ENCODE measurements at places on chromosomes 6 and 20. TPM values are rescaled to one million over a fixed set of nuclear protein-coding genes. Genes with fewer than 3 reads are reported as not detected.

Gene HAO1
- total RNA-seq: 0.72 TPM

- no peaks in the 10 kb centered on the region for H3K36me3 ChIP-seq
- H3K27me3 ChIP-seq: no peaks in the 10 kb centered on the region
- H3K4me3 ChIP-seq: no peak overlapping the region
Measured at GRCh38 chr6:117605169-117605826, 3.0 kb upstream of the GOPC start.

DNA sequence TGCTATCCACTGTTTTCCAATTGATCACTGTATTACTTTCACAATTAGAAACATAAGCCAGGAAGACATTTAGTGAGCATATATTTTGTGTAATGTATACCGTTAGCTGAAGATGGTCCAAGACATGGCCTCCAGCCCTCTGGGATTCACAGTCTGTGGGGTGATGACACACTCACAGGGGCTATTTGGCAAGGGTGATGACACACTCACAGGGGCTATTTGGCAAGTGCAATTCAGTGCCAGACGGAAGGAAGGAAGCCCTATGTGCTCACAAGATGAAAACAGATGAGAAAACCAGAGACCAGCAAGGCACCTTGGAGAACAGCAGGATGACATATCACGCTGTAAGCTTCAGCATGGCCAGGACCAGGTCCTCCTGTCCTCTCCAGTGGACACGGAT is 183.7 kb downstream of the MBOAT1 start:
- no peak overlapping the region for H3K4me3 ChIP-seq
- H3K4me1 ChIP-seq: no peaks in the 10 kb centered on the region

GRCh38 chr6:136716917-136717715 is 75.2 kb downstream of the MAP3K5 start:
- H3K4me1 ChIP-seq: no peaks in the 10 kb centered on the region
- no peak for DNase-seq
- H3K27ac ChIP-seq: no peak overlapping the region
- no peaks in the 10 kb centered on the region for H3K27me3 ChIP-seq
- H3K4me3 ChIP-seq: no peak overlapping the region

Gene ECI2
- 102 TPM for total RNA-seq

GRCh38 chr6:37650071-37650481 is 47.6 kb downstream of the MDGA1 start:
- no peaks in the 10 kb centered on the region for H3K36me3 ChIP-seq
- H3K27ac ChIP-seq: no peak overlapping the region
- peaks cover 52% of the 10 kb centered on the region for H3K27me3 ChIP-seq
- no peak overlapping the region for H3K4me3 ChIP-seq
- DNase-seq: peak; percentile 56

Gene EEF1A2
- total RNA-seq: 23.5 TPM

Gene ADGRF1
- total RNA-seq: 1.5 TPM

Gene ZNF391
- 4.3 TPM for total RNA-seq

Gene WFDC9
- not detected for total RNA-seq

Gene RAET1E
- total RNA-seq: not detected

DNA sequence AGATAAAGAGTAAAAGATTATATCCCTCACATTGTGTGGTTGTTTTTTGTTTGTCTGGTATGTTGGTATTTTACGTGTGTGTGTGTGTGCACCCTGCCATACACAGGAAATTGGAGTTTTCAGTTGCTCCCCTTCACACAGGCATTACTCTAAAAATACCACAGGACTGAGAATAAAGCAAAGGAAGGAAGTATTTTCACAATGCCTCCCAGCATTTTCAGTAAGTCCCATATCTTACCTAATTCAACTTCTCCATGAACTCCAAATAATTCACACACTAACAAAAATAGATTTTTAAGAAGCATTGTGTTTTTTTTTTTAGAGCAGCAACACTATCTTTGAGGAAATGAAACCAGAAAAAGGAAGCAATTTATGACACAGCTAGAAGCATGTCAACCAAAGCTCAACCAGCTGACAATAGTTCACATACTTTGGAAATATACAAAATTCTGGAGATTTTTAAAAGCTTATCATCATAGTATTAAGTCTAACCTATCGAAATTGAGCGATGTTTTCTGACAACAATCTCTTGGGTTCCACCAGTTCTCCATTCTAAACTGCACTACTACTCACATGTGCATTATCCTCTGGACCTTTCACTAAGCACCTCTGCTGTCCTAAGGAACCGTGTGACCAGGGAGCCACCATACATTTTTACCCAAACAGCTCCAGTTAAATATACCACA is 2.1 kb downstream of the UBE2J1 start:
- no peak for DNase-seq
- H3K36me3 ChIP-seq: no peaks in the 10 kb centered on the region
- H3K27me3 ChIP-seq: no peaks in the 10 kb centered on the region
- H3K27ac ChIP-seq: peak overlapping the region; percentile 3
- no peak overlapping the region for H3K4me3 ChIP-seq

- DNase-seq: no peak
- peaks cover 11% of the 10 kb centered on the region for H3K4me1 ChIP-seq
- H3K27me3 ChIP-seq: no peaks in the 10 kb centered on the region
- H3K27ac ChIP-seq: peak overlapping the region; percentile 73
Measured at GRCh38 chr20:56440346-56441007, 27.9 kb upstream of the RTF2 start.

Gene SCRT2
- not detected for total RNA-seq

DNA sequence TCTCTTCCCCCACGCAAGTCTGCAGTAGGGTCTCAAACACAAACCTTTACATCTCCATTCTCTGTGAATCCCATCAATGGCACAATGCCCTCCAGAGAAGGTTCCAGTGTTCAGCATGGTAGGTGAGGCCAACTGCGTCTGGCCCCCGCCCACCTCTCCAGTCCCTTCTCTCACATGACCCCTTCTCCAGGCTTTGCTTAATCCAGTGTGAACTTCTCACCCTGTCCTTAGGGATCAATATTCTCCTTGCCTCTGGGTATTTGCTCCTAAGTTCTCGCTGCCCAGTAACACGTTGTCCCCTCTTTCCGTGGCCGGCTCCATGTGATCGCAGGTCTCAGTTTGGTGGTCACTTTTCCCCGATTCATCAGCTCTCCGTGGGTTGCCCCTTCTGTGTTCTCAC is 225.1 kb upstream of the PMEPA1 start:
- no peaks in the 10 kb centered on the region for H3K36me3 ChIP-seq
- H3K27ac ChIP-seq: no peak overlapping the region
- no peak overlapping the region for H3K4me3 ChIP-seq
- H3K4me1 ChIP-seq: peaks cover 6% of the 10 kb centered on the region

- DNase-seq: no peak
- H3K27me3 ChIP-seq: no peaks in the 10 kb centered on the region
- H3K36me3 ChIP-seq: no peaks in the 10 kb centered on the region
- H3K4me3 ChIP-seq: no peak overlapping the region
- peaks cover 15% of the 10 kb centered on the region for H3K4me1 ChIP-seq
Measured at GRCh38 chr6:136446579-136447187, 103.5 kb downstream of the MAP7 start.

DNA sequence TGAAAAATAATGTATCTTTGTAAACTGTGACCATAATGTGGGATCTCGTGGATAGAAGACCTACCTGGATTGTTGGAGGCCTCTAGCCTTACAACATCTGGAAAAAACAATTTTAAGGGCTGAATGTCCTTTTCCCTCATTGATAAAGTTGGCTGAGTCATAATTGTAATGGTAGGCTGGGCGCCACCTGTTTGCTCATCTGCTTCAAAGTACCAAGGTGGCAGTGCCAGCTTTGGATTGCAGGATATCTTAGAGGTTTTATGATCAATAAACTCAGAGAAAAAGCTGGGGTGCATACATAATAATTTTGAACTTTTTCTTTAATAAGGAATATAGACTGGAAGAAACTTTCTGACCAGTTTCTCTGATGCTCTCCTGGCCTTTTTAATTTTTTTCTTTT is 653.4 kb downstream of the MMUT start:
- no peaks in the 10 kb centered on the region for H3K36me3 ChIP-seq
- no peak overlapping the region for H3K4me3 ChIP-seq
- DNase-seq: no peak
- no peaks in the 10 kb centered on the region for H3K27me3 ChIP-seq
- no peak overlapping the region for H3K27ac ChIP-seq

- H3K36me3 ChIP-seq: no peaks in the 10 kb centered on the region
- no peak overlapping the region for H3K4me3 ChIP-seq
- DNase-seq: no peak
Measured at GRCh38 chr6:33050014-33050810, 23.2 kb downstream of the HLA-DPA1 start.

Gene CAPN11
- total RNA-seq: 0.23 TPM

GRCh38 chr6:37812841-37813240 is 6.7 kb upstream of the ZFAND3 start:
- H3K4me1 ChIP-seq: peaks cover 3% of the 10 kb centered on the region
- no peak overlapping the region for H3K27ac ChIP-seq
- H3K36me3 ChIP-seq: no peaks in the 10 kb centered on the region
- H3K27me3 ChIP-seq: no peaks in the 10 kb centered on the region
- no peak for DNase-seq
- H3K4me3 ChIP-seq: no peak overlapping the region

Gene AHI1
- total RNA-seq: 14.8 TPM

DNA sequence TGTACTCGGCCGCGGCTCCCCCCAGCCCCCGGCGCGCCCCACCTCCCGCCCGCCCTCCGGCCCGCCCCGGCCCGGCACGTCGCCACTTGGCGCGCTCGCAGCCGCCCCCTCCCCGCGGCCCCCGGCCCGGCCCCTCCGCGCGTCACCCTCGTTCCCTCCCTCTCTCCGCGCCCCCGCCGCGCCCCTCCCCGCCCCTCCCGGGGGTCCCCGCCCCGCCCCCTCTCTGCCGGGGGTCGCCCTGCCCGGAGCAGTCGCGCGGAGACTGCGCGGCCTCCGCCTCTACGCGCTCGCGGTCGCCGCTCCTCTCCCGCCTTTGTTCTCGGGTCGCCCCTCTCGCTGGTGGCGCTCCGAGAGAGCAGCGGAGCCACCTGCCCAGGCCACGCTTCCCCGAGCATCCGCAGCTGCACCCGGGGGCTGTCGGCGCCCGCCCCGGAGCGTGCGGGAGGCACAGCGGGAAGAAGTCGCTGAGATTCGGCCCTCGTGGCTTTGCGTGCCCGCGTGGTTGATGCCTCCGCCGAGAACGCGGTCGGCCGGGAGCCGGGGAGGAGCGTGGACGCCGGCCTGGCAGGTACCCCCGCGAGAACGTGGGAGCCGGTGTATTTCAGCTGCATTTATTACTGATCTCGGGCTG is at the start of gene PHF10:
Gene PHF10, minus strand, starts transcription at position 7 of the 631 bp plus-strand sequence. CDS start 569 bp downstream, outside the sequence.
- DNase-seq: peak; percentile 88
- H3K4me3 ChIP-seq: peak within 1 kb of the TSS; percentile 89
- peaks cover 15% of the 10 kb centered on the region for H3K4me1 ChIP-seq
- peak within 1 kb of the TSS; percentile 100 for H3K27ac ChIP-seq
- no peaks in the 10 kb centered on the region for H3K27me3 ChIP-seq

Gene SEL1L2
- total RNA-seq: not detected

Gene SDCBP2
- total RNA-seq: 57.2 TPM

Gene SLC24A3
- total RNA-seq: 1.7 TPM

Data from hepatocyte (in vitro differentiated cells).